ENCODE measurements at places on chromosomes 3 and 15. TPM values are rescaled to one million over a fixed set of nuclear protein-coding genes. Genes with fewer than 3 reads are reported as not detected.

DNA sequence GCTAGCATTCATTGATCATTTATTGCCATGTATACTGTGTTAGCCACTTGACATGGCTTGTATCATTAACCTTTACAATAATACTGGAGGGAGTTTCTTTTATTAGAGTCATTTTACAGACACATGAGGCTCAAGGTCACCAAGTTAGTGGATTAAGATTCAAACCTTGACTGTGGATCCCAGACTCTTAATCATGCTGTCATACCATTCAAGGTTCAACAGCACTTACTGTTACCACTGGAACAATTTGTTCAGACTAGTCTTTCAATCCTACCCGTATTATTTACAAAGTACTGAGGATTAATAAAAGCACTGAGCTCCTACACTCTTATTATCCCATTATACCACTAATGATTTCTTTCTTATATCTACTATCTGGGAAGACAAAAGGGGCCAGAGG, 1.2 kb downstream of the COX17 start:
- DNase-seq: no peak

DNA sequence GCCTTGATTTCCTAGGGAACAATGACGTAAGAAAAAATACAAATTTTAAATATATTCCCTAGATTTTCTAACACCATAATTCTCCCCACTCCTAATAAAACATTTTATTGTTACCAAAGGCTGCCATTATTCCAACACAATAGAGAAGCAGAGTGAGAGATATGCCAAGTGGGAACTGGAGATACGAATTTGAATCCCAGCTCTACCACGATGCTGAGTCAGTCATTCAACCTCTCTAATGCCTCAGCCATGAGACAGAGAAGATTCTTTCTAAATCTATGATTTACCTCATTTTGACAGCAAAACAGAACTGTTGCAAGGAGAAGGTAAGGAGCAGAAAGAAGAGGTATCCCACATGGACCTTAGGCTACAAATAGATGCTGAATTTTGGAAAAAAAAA, 112.5 kb downstream of the IGF2BP2 start:
- no peak for DNase-seq

- no peak for DNase-seq
These were observed 120.0 kb downstream of the DUT start for GRCh38 chr15:48451241-48451640.

GRCh38 chr15:28086175-28086703, 12.9 kb downstream of the OCA2 start:
- DNase-seq: no peak

- DNase-seq: no peak
These were observed 11.2 kb downstream of the CEP19 start for GRCh38 chr3:196700801-196701200.

GRCh38 chr3:45887759-45888511, 1.6 kb downstream of the CCR9 start:
- DNase-seq: no peak

GRCh38 chr15:65512807-65513416, 4.6 kb downstream of the DPP8 start:
- DNase-seq: no peak

GRCh38 chr3:174198199-174198598, 660.9 kb upstream of the NAALADL2 start:
- DNase-seq: no peak

- DNase-seq: peak; percentile 66
These were observed 18.1 kb upstream of the SCN10A start for GRCh38 chr3:38834110-38834509.

DNA sequence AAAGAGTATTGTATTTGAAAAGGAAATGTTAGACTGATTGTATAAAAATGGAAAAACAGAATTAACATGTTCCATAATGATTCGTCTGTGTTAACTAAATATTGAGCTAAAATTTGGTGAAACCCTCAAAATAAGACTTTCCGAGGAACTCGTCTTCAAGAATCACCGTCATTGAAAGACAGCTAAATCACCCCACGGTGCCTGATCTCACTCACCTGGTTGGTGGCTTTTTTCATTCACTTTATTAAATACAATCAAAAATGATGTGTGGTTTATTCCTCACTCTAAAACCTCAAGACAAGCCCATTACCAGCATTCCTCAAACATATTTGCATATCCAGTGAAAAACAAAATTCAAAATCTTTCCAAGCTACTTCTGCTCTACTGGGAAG, 153.9 kb downstream of the FOXP1 start:
- DNase-seq: no peak

DNA sequence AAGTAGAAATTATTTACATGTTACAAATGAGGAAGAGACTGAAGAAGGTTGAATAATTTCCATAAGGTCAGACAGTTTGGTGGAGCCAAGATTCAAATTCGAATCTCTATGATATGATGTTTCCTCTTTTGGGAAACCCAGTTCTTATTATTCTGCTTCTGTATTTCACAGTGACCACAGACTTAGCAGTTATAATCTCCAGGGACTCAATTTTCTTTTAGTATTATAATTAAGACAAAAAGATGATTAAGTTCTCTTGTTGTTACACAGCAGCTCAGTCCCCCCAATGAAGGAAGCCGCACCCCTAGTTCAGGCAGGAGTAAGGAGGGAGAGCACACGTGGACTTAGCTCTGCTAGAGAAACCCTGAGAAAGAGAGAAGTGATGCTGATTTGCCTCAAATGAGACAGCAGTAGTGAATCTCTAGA, 130.6 kb downstream of the CCNL1 start:
- DNase-seq: no peak

DNA sequence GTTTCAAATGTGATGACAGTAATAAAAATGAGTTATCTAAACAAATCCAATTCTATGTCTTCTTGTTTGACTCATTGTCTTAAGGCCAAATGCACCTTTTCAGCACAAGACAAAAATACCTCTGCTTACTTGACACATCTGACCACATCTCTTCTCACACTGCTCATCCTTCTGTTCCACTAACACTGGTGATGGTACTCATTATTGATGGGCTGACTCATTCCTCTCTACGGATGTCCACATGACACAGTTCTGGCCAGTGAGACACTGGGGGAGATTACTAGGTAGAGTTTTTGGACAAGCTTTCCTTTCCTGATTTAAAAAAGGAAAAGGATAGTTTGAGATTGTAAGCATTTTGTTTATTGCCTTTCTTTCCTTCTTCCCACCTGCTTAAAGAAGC, 410.6 kb upstream of the THRB start:
- DNase-seq: no peak

DNA sequence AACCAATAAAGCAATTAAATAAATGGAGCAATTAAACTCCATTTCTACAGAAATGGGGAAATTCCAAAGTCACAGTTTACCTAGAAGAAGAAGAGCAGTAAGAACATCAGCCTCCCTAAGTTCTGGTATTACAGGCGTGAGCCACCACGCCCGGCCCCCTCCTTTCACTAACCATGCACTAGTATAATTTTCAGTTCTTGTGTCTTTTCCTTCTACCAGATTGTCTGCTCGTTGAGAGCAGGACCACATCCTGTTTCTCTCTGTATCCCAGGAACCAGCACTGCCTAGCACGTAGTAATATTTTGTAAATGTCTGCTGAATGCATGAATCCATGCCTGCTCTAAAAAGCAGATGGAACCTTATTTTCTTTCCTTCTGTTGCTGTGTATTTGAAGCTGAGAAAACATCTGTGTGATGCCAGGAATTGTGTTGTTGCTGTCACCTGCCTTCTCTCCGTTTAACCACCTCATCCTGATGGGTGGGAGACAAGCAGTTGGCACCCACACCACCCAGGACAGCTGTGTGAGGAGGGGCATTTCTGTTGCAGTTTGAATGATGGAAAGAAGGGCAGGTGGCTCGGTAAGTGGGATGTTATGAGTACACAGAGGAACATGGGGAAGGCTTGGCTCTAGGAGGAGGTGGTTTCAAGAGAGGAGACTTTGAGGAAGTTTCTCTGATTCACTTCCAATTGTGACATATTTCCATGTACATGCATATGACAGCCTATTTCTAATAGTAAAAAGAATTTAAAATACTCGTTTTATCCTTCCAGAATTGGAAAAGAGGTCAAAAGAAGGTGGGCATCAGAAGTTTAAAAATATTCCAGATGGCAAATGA, 30.1 kb downstream of the PXYLP1 start:
- no peak for DNase-seq

GRCh38 chr15:69736161-69736560, 283.5 kb downstream of the RPLP1 start:
- no peak for DNase-seq

DNA sequence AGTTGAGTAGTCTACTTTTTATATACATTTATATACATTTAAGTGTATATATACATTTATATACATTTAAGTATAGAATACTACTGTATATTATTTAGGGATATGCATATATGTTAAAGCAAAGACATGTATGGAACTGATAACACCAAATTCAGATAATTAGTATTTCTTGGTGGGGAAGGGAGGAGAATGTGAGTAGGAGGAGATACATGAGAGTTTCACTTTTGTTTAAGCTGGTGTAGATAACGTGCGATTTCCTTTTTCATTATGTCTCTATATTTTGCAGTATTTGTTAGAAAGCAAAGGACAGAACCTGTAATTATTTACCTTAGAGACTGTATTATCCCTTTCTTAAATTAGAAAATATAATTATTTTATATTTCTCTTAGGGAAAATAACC, 16.6 kb upstream of the NIT2 start:
- no peak for DNase-seq

The ATP8B4 gene
- total RNA-seq: 4.6 TPM

The LSAMP gene
- 3.0 TPM for total RNA-seq

The MYO9A gene
- total RNA-seq: 86.2 TPM

The MITF gene
- total RNA-seq: 68.1 TPM

The KCNAB1 gene
- total RNA-seq: 2.3 TPM

The PLXND1 gene
- total RNA-seq: 50.5 TPM

The ATP13A4 gene
- total RNA-seq: under 0.01 TPM

The RTP1 gene
- not detected for total RNA-seq

The ABI3BP gene
- total RNA-seq: 25.7 TPM

The MEX3B gene
- 2.2 TPM for total RNA-seq

The ATP10A gene
- total RNA-seq: 25.7 TPM
